ENCODE measurements at places on chromosomes 7 and 10.

DNA sequence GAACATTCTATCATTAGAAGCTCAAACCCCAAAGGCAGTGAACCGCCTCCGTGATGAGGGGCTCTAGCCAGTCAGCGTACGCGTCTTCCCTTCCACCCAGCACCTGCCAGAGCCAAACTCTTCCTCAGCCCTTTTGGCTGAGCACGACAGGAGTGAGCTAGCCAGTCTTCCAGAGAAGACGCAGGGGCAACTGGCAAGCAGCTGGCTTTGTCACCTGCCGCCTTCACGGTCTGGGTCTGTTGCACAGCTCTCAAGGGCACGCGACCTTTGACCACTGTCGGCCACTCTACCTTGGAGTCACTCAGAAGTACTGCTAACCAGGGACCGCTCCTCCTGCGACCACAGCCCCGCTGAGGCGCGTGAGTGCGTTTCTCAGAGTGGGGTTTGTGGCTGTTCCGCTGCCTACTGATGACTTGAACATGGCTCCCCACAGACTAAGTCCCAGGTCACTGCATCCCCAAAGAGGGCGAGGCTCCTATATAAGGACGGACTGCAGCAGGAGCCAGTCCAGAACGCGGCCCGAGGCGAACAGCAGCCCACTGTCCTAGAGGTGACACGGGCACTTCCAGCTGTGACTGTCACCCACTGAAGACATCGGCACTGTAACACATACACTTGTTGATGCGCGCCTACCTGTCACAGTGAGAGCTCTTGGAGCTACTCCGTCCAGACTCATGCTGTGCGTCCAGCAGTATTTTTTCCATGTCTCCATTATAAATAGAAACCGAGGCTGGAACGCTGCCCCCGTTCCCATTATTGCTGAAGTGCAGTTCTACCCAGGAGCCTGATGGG lies 8.4 kb downstream of the BNIP3 start:
- DNase-seq, result no peak

DNA sequence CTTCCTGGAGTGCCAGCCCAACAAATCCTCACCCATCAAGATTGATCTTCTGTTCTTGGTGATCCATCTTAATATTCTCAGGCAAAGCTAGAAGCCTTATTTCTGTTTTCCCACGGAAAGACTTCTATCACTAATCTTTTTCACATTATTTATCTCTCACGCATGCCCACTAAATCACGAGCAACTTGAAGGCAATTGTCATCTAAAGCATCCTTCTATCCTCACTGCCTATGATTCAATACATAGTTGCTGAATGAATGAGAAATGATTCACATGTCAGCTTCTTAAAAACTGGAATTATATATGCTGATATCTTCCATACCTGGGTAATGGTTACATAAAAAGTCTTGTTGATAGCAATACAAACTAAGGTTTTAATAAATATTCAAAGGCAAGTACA lies 12.6 kb upstream of the COL1A2 start:
- DNase-seq, result no peak

- no peak for DNase-seq
Measured at GRCh38 chr10:71085689-71086438, 126.5 kb upstream of the UNC5B start.

- no peak for DNase-seq
Measured at GRCh38 chr7:45162311-45162845, 4.8 kb downstream of the RAMP3 start.

DNA sequence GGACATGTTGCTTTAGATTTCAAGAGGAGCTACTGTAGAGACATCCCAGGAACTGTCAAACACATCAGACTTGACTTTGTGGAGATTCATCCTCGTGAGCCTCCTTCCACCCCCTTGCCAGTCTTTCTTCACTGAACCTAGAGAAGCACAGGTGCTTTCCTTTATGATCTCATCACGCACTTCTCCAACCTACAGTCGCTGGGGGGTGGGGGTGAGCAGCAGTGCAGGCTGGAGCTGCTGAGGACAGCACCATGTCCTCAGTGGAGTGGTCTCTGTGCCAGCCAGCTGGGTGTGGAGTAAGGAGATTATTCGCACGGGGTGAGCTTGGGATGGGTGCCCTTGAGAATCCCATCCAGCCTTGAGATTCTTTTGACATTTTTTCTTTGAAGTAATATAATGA lies 88.1 kb downstream of the VOPP1 start:
- DNase-seq, result no peak

DNA sequence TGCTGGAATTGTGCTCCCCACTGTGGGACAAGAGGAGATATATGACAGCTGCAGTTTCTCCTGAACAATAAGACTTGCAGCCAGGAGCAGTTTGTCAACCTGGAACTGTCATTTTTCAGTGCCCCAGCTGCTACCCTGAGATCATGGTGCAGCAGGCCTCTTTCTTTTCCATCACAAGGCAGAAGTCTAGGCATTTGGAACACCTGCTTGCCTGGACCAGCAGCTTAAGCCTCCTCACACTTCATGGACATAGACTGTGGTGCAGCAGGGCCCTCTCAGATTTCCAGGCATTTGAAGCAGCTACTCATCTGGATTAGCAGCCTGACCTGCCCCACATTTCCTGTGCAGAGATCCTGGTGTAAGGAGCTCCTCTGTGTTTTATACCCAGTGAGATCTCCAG lies 450.7 kb upstream of the TEX47 start:
- no peak for DNase-seq

DNA sequence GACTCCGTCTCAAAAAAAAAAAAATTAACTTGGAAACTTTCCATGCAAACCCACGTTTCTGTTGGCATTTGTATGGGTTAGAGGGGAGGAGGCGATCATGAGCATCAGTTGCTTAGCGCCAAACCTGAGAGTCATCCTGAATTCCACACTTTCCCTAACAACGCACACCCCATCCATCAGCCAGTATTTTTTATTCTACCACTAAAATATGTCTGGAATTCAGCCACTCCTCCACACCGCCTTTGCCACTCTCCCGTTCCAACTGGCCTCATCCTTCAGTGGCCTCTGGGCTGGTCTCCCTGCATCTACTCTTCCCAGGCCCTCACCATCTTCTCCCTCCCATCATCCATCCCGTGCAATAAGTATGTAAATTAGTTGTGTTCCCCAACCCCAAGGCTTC lies 4.7 kb upstream of the LMBR1 start:
- DNase-seq, result no peak

- DNase-seq, result no peak
Measured at GRCh38 chr10:110357252-110357780, 52.6 kb upstream of the SMNDC1 start.

DNA sequence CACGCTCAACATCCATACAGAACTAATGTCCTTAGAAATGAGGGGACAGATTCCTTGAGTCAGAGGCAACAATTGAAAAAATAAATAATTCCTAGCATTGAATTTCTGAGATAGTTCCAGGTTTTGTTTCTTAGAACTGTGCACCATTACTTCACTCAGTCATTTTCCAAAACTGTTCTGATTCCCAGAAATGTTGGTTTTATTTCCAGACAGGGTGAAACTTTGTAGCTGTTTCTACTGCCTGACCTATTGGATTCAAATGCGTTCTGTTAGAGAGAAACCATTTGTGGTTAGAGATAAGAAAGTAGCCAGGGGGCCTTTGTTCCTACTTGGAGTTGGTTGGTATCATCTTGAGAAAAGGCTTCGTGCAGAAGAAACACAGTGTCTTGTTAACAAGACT lies 8.1 kb upstream of the DEPP1 start:
- no peak for DNase-seq

GRCh38 chr10:125029584-125030242 lies 87.8 kb downstream of the ZRANB1 start:
- DNase-seq, result no peak

GRCh38 chr10:59618666-59619065 lies 91.0 kb downstream of the SLC16A9 start:
- no peak for DNase-seq

DNA sequence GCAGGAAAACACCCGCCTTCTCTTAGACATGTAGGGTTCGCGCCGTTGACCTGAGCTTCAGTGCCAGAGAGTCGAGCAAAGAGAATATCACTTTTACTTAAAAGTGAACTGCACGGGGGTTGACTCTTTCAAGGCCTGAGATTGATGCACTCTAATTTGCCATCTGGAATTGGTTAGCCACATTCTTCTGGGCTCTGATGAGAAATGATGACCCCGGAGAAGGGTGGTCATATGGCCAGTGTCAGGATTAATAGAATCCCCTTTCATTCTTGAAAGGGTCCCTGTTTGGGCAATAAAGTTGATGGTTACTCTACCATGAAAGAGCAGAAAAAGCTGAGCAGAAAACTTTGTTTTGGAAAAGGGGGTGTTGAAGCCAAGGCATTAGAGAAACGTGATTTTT lies 31.2 kb downstream of the GRK5 start:
- no peak for DNase-seq

DNA sequence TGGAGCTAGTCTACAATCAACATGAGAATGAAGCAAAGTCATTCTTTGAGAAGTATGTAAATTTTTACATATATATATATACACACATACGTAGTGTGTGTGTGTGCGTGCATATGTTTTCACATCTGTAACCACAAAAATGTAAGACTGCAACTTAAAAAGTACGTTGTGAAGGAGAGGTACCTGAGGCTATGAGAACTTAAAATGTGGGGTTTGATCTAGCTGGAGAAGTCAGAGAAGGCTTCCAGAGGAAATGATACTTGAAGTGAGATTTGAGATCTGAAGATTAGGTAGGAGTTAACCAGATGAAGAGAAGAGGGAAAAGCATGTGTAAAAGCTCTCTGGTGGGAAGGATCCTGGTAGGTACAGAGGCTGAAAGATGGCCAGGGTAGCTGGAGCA lies 5.8 kb downstream of the TAF5 start:
- DNase-seq, result no peak

DNA sequence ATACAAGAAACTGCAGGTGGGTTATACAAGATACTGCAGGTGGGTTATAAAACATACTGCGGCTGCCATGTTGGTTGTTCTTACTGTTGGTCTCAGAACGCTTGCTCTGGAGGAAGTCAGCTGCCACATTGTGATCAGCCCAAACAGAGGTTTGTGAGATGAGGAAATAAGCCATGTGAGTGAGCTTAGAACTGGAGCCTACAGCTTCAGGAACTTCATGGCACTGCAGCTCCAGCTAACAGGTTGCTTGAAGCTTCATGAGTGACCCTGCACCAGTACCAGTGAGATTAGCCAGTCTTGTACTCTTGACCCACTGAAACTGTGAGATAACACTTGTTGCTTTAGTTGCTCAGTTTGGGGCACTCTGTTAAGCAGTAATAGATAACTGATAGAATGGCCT lies 74.5 kb upstream of the PRKCQ start:
- DNase-seq, result no peak

- no peak for DNase-seq
Measured at GRCh38 chr7:138729444-138729843, 28.3 kb upstream of the SVOPL start.

DNA sequence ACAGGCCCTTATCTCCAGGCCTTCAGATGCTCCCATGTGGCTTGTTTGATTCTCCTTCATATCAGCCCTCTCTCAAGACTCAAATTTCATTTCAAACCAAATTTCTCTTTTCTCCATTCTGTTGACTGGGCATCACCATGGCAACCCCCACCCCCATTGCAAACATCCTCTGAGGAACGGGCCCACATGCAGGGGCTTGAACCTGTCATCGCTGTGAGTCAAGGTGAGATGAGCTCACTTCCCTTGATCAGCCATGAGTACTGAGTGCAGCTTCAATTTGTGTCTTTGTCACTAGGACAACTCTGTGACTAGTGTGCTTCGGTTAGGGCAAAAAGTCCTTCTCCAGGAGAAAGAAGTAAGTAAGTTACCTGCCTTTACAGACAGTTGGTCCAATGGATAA lies 41.9 kb downstream of the CALML3 start:
- no peak for DNase-seq

DNA sequence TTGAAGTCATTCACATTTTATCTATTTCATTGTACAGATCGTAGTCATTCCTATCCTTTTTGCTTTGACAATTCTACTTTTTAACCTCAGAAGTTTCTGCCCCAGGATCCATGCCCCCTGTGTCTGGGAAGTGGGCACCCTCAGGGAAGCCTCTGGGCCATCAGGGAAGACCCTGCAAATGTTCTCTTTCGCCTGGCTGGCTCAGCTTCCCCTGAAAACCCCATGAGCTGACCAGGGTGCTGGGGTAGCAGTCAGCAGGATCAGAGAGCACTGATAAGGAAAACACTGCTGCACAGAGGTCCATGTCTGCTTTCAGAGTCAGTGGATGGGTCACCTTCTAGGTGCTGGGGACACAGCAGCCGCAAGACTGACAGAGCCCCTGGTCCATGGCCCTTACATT lies 23.8 kb downstream of the CUZD1 start:
- no peak for DNase-seq

- no peak for DNase-seq
Measured at GRCh38 chr7:84060760-84061261, 133.8 kb downstream of the SEMA3A start.
